ENCODE measurements at places on chromosomes 6 and 20.

GRCh38 chr6:41093729-41094128, 21.0 kb downstream of the NFYA start:
- no peak for DNase-seq

- no peak for DNase-seq
Measured at GRCh38 chr20:15220009-15220656, 882.7 kb upstream of the FLRT3 start.

DNA sequence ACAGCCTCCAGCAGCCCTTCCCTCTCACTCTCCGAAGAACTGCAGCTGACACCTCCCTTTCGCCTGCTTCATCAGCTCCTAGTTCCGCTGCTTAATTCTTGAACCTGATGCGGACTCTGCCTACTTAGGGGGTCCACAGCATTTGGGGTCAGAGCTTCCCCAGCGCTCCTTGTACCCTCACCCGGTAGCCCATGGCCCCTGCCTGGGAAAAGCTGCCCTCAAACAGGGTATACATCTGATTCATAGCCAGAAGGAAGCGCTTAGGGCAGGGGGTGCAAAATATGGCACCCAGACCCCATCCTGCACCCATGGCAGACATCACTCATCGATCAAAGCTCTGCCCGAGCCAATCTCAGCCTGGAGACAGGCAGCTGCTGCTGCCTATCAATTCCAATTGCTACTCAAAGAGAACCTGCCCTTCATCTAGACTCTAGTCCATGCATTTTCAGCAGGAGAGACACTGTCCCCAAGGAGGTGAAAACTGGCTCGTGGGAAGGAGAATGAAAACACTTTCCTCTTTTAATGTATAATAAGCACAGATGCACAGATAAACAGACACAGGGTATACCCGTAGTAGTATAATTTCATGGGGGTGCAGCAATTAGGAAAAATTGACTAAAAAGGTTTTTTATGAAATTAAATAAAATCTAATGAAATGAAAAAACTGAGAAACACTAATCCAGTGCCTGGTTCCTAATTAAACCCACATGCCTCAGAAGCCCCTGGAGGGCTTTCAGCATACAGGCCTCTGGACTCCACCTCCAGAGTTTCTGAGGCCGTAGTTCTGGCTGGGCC, 194.8 kb downstream of the PREX1 start:
- no peak for DNase-seq

DNA sequence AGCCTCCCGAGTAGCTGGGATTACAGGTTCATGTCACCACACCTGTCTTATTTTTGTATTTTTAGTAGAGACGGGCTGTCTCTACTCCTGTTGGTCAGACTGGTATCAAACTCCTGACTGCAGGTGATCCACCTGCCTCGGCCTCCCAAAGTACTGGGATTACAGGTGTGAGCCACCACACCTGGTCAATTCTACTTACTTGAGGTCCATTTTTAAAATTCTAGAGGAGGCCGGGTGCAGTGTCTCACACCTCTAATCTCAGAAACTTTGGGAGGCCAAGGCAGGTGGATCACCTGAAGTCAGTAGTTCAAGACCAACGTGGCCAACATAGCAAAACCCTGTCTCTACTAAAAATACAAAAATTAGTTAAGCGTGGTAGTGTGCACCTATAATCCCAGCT, 7.8 kb downstream of the RIPOR3 start:
- DNase-seq, result no peak

- peak; percentile 59 for DNase-seq
Measured at GRCh38 chr6:106125925-106126435, 39.8 kb downstream of the PRDM1 start.

GRCh38 chr6:111834356-111834755, 38.9 kb downstream of the FYN start:
- no peak for DNase-seq

GRCh38 chr20:7687065-7687464, 253.2 kb downstream of the HAO1 start:
- no peak for DNase-seq

DNA sequence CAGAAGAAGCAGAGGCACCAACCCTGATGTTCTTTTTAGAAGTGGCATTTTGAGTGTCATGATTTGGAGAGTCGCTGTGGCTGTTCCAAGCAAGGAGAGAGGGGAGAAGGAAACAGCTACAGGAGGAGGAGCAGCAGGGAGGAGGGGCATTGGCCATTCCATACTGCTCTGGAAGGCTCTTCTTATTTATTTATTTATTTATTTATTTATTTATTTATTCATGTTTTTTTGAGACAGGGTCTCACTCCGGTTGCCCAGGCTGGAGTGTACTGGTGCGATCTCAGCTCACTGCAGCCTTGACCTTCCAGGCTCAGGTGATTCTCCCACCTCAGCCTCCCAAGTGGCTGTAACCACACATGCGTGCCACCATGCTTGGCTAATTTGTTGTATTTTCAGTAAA, 178.3 kb upstream of the PROKR2 start:
- DNase-seq, result no peak

- DNase-seq, result no peak
Measured at GRCh38 chr6:35795453-35796071, 1.6 kb downstream of the CLPS start.

GRCh38 chr6:1267790-1268762, 43.8 kb upstream of the FOXQ1 start:
- DNase-seq, result no peak

GRCh38 chr20:56974499-56975250, 291.8 kb downstream of the BMP7 start:
- no peak for DNase-seq

- no peak for DNase-seq
Measured at GRCh38 chr20:15805154-15805553, 768.1 kb downstream of the KIF16B start.

- DNase-seq, result no peak
Measured at GRCh38 chr20:58069796-58070663, 158.4 kb downstream of the ANKRD60 start.

- no peak for DNase-seq
Measured at GRCh38 chr6:159821122-159821521, 21.0 kb downstream of the PNLDC1 start.

GRCh38 chr6:19841181-19841580, 4.0 kb downstream of the ID4 start:
- DNase-seq, result no peak

GRCh38 chr6:104227508-104227907, 632.2 kb downstream of the HACE1 start:
- no peak for DNase-seq

Measured in CD4-positive, alpha-beta T cell treated with Interleukin-2 at 100 ng/mL for 4 hours (primary cell).